SK-N-DZ (cell line): ENCODE measurements at places on chromosomes 13 and 19.

DNA sequence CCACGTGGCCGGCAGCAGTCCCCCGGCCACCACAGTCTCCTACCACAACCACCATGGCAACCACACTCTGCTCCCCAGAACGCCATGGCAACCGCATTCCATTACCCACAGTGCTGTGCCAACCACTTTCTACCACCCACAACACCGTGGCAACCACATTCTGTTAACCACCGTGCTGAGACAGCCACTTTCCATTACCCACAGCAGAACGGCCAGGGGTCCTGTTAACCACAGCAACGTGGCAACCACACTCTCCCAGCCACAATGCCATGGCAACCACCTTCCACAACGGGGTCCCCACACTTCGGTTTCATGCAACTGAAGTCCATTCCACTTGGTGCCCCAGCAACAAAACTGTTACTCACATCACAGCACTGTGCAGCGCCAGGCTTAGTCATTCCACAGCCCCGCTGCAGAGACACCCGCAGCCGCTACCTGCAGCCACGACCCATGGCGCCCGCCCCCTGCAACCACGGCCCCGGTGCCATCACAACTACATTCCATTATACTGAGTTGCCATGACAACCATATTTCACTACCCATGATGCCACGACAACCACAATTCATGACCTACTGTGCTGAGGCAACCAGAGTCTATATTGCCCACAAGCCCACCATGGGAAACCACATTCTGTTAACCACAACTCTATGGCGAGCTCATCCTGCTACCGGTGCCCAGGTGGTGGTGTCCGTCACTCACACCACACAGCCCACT is 10.0 kb downstream of the DPF1 start:
- no peak for DNase-seq

- no peak for DNase-seq
Measured at GRCh38 chr13:107832500-107833100, 382.7 kb downstream of the LIG4 start.

DNA sequence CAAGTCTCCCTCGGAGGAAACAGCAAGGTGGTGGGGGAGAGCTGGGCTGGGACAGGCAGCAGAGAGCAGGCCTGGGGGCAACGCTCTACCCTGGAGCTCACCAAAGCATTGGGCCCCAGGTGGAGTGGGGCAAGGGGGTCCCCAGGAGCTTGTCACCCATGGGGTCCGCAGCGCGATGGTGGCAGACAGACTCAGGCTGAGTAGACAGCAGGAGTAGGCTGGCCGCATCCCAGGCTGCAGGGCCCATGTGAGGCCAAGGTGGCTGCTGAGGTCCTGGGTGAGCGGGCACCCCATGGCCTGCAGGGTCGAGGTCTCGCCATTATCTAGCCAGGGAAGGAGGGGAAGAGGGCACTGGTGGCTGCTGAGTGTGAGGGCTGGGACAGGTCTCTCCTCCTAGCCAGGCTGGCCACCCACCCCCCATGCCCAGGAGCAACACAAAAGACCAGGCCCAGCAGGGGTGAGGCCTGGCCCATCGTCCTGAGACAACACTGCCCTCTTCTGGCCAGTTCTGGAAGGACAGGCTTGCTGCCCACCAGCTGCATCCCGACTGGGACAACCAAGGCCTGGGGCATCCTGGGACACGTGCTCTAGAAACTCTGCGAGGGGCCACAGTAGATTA is 33.1 kb downstream of the CEBPG start:
- peak; percentile 68 for DNase-seq

GRCh38 chr13:101915755-101916107 is 463.3 kb downstream of the ITGBL1 start:
- peak; percentile 42 for DNase-seq

- DNase-seq = no peak
Measured at GRCh38 chr13:48626077-48626449, 27.7 kb upstream of the CYSLTR2 start.

GRCh38 chr13:109036078-109036780 is 406.8 kb downstream of the MYO16 start:
- DNase-seq = no peak

DNA sequence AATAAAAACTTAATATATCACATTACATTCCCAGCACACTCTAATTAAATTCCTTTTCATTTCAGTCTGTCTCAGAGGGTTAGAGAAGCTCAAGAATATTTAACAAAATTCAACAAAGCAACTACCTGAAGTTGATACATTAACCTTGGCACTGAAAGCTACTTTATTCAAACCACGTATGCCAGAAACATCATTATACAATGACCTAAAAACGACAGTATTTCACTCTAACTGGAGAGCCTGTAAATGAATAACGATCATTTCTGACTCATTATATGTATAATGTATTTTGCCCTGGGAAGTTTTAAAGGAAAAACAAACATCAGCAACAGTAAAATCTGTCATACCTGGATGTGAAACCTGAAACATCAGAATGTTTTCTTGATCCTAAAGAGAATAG is 270.1 kb downstream of the SLITRK5 start:
- no peak for DNase-seq

- DNase-seq = no peak
Measured at GRCh38 chr13:30751183-30751933, 16.0 kb downstream of the ALOX5AP start.

- no peak for DNase-seq
Measured at GRCh38 chr19:31214086-31214485, 135.2 kb downstream of the TSHZ3 start.

- no peak for DNase-seq
Measured at GRCh38 chr13:99495466-99496183, 5.6 kb upstream of the TM9SF2 start.

GRCh38 chr13:75635828-75636435 is at the start of gene LMO7:
TSS of gene LMO7 (plus strand) at chr13:75636330. CDS start at chr13:75636658, 328 bp downstream.
- no peak for DNase-seq

- DNase-seq = no peak
Measured at GRCh38 chr19:11373885-11374432, 507 bp upstream of the SWSAP1 start.

DNA sequence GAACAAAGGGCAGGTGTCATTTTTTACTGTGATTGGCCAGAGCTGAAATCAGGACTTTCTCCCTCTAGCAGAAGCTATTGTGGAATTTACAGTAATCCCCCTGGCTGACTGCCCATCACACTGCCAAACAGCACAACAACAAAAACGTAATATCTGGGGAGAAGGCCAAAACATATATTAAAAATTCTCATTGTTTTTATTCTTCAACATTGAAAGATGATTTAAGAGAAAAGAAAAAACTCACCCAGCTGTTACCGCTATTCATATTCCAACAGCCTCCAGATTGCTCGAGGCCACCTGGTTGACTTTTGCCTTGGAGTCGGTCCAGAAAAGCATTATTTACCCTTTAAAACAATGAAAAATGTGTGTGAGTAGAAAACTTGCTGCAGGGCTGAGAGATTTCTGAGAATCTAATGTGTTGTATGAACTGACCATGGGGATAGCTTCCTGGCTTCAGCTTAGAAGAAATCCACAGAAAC is 97.2 kb downstream of the EPSTI1 start:
- no peak for DNase-seq

GRCh38 chr13:89393758-89394304 is 1722.7 kb downstream of the SLITRK5 start:
- DNase-seq = no peak

DNA sequence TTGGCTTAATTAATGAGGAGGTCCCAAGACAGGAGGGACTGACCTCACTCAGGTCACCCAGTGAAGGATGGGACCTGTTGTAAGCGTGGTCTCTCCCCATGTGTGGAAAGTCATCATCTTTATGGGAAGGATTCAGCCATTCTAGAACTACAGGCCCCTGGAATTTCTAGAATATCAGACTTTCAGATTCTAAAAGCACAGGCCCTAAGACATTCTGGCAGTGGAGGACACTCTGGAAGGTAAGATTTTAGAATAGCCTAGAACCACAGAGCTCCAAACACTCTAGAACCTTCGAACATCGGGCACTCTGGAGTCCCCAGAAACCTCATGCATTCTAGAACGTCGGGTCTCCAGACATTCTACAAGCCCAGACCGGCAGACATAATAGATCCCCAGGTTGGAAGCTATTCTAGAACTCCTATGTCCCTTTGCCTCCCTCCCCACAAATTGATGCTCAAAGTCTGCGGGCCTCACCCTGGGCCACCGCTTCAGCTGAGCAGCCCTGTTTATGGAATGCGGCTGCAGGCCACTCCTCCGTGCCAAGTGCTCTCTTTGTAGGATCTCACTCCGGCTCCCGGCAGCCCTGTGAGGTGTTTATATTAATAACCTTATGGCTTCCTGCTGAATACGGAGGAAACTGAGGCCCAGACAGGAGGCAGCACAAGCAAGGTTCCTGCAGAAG is 1.9 kb upstream of the KLK15 start:
- no peak for DNase-seq

- DNase-seq = no peak
Measured at GRCh38 chr13:40221460-40222201, 444.8 kb downstream of the FOXO1 start.

DNA sequence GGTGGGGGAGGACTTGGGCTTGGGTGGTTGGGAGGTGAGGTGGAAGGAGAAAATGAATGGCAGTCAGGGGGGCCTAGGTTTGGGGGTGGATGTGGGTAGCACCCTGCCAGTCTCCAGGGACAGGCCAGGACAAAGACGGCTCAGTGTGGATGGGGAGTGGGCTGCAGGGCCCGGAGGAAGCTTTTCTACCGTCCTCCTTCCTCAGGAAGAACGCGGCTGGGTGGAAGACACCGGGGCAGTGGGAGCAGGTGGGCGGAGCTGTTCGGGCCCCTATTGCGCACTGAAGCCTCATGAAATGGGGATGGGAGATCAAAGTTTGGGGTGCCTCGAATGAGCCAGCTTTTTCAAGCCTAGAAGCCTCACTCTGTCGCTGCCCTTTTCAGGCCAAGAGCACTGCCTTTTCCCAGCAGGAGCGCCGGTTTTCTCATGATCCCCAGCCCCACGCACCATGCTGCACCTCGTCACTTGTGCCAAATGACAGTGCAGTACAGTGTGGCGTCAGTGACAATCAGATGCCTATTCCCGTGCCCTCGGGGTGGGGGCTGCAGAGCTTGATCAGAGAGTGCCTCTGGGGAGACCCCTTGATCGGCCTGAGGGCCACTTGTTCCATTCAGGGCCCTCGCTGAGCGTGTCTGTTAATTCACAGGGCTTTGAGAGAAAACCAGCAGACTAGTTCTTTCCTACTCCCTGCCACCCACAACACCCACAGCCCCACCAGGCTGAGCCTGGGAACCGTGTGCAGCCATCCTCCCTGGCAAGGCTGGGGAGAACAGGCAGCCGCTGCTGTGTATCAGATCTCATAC is 1.5 kb downstream of the CALM3 start:
- no peak for DNase-seq

- DNase-seq = no peak
Measured at GRCh38 chr19:7898967-7899366, 4.7 kb upstream of the MAP2K7 start.

DNA sequence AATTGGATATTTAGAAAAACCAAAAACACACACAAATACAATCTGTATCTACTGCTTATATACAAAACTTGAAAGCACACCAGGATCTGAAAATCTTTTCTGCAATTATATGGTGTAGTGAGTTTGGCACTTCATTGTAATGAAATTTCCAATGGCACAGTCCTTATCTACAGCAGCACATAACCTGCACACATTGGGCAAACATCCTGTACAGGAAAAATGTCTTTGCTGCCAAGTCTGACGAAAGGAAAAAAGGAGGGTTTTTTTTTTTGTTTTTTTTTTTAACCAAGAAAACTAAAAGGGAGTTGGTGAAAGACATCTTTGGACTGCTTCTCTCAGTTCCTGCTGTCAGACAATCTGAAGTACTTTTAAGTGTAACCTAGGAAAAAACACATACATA is 107.8 kb downstream of the FOXO1 start:
- no peak for DNase-seq

- no peak for DNase-seq
Measured at GRCh38 chr13:98039261-98039660, 85.8 kb downstream of the IPO5 start.

- no peak for DNase-seq
Measured at GRCh38 chr13:71079638-71080037, 787.4 kb downstream of the DACH1 start.
